ENCODE measurements at places on chromosomes 4 and X.

DNA sequence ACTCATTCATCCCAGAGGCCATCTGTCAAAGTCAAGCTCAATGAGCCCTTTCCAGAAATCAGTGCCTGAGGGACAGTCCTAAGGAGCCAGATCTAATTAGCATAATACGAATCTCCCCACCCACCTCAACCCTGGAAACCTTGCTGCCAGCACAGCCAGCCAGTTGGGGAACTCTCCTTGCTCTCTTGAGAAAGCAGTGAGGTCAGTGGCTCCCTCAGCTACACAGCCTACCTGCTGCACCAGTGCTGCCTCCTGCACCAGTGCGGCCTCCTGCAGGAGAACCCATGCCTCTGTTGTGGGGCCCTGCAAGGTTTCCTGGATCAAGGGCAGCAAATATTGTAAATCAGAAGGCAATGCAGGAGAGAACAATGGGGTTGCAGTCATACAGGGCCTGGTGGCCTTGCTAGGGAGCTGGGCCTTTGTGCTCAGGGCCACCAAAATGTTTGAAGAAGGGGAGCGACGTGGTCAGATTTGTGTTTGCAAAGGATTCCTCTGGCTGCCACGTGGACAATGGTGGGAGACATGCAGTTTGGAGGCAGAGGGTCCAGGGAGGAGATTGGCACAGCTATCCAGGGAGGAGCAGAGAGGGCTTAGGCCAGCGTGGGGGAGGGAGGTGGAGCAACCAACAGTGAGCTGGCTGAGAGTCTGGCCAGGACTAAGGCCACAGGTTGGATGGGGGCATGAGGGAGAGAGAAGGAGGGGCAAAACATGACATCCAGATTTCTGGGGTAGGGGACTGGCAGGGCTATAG, 124.3 kb upstream of the MAMLD1 start:
- no peak for DNase-seq

DNA sequence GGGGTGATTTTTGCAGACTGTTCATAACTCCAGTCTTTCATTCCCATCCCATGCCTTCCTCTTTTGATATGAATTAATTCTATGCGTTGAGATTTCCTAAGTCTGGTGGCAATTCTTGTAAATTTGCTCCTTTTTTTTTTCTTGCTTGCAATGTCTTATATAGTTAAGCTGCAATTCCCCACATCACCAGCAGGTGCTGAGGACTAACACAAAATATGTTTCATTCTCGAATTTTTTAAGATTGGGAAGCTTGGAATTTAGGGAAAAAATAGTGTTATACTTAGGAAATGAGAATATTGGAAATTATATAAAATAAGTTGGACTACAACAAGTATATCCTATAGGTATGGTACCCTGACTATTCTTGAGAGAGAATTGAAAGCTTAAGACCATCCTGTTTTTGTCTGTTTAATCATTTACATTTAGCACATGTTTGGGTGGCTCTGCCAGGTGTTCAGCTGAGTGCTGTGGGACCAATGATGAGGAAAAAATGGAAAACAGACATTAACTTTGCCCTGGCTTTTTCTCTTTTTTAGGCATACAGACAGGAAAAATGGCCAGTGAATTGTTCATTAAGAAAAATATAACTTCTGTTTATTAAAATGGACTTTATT, 30.2 kb downstream of the AFF2 start:
- no peak for DNase-seq

DNA sequence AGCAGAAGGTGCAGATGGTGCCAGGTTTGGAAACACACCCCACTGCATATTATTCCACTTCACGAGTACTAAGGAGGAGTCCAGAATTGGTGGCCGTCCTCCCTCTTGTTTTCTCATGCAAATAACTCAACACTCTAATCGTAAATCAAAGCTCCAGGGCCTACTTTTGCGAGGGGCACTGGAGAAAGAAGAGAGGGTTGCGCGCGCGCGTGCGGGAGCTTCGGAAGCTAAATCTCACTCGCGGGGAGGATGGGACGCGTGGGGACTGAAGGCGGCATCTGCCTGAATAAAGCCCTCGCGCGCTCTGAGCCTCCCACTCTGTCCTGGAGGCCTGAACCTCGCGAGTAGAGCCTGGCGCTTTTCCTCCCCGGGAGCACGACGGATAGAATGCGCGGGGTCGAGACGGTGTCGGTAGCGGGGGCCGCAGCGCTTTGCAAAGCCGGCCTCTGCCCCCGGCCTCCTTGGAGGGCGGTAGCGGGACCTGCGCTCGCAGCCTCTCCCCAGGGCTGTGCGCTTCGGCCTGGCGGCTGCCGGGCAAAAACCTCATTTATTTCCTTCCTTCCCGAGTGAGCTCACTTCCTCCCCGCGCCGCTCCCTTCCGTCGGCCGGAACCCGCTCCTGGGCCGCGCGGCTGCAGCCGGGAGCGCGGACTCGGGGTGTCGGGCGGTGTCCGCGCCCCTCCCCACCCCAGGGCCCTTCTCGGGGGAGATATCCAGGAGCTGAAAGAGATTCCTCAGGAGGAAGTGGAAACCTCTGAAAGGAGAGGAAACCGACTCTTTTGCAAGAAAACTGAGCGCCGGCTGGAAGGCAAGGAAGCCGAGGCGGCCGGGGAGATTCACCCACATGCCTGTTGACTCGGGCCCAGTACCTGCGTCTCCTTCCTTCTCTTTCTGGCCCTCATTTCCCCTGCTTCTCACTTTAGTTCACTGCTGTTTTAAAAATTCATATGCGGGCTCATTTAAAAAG, 20.7 kb downstream of the HAND2 start:
- DNase-seq = no peak

GRCh38 chr4:156194896-156195295, 241.2 kb upstream of the CTSO start:
- DNase-seq = no peak

DNA sequence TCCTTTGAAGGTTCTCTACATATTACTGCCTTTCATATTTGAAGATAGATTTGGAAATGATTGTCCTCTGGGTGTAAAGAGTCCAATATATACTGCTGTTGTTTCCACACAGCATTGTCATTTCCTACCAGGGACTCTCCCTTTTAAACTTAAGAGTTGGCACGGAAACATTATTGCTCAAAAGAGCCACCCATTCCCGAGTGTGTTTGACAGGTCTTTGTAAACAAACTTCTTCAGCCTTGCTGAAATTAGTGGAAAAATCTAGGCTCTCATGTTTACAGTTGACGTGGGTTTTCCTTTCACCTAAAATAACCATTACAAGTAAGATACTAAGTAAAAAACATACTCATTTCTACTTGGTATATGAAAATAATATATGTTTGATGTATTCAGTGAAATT, 111.4 kb upstream of the LIMCH1 start:
- no peak for DNase-seq
